DMS 273 treated with DMSO at 0.1 percent for 48 hours (cell line): ENCODE measurements at places on chromosomes 7 and 10.

- peak; percentile 6 for DNase-seq
These were observed 9.3 kb downstream of the RPP38 start for GRCh38 chr10:15106352-15107013.

- peak; percentile 98 for DNase-seq
These were observed 14.5 kb upstream of the CPA1 start for GRCh38 chr7:130365511-130366441.

DNA sequence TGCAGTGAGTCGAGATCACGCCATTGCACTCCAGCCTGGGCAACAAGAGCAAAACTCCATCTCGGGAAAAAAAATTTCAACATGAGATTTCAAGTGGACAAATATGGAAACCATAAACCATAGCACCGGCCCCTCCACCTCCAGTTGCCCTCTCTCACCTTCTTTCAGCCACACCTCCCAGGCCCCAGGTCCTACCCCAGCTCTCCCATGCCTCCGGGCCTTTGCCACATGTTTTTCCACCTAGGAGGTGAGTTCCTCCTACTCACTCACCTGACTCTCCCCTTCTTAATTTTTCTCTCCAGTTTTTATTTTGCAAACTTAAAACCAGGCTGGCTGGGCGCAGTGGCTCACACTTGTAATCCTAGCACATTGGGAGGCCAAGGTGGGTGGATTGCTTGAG, 13.7 kb upstream of the CLDN4 start:
- DNase-seq: no peak

GRCh38 chr7:156752367-156753228, 112.0 kb downstream of the RNF32 start:
- DNase-seq: no peak

DNA sequence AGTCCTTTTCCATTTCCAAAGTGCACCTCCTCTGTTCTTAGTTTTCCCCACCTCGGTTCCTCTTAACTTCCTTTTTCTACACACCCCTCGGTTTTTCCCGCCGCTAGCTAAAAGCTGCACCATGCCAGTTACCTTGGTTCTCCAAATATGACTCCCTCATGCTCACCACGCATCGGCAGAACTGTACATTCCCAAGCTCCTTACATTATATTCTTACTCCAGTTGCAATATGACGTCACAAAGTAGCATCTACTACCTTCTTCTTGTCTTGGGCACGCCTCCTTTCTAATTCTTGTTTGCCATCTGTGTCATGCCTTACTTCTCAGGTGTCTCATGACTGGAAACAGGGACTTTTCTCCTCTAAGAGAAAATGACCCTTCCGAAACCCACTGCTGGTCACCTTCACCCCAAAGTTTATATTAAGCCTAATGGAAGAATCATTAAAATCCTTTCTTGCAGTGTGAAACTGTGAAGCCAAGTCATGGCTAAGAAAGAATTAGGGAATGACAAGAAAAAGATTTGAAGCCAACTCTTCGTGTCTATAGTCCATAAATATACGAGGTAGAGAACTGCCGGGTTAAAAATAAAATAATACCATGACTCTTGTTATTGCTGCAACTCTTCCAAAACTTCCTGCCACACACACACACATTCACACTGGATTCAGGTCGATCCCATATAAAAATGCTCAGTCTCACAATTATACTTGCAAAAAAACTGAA, 1.7 kb downstream of the ESYT2 start:
- no peak for DNase-seq

DNA sequence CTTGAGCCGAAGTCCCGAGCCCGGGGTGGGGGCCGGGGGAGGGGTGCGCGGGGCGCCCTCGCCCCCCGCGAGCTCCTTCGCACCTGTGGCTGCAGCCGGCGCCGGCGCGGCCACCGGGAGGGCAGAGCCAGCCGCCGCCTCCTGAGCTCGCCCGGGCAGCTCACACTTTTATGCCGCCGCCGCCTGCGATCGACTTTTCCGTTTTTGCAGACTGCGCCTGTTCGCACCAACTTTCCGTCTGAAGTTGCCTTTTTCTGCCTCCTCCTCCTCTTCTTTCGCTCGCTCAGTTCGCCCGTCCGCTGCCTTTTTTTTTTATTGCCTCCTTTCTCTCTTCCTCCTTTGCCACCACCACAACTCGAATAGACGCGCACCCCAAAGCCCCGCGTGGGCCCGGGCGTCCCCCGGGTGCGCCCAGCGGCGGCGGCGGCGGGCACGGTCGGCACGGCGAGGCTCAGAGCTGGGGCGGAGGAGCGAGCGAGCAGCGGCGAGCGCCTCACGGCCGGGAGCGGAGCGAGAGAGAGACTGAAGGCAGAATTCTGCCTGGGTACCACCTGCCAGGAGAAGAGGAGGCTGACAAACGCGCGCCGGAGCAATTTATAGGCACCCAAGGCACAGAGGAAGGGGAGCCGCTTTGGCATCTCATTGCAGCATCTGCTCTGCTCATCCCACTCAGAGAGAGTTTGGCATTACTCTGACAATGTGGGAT, at the start of gene C1QL3:
Gene C1QL3 (minus strand): TSS at position 569 of the 706 bp plus-strand sequence. CDS start 814 bp downstream, outside the sequence.
- no peak for DNase-seq

DNA sequence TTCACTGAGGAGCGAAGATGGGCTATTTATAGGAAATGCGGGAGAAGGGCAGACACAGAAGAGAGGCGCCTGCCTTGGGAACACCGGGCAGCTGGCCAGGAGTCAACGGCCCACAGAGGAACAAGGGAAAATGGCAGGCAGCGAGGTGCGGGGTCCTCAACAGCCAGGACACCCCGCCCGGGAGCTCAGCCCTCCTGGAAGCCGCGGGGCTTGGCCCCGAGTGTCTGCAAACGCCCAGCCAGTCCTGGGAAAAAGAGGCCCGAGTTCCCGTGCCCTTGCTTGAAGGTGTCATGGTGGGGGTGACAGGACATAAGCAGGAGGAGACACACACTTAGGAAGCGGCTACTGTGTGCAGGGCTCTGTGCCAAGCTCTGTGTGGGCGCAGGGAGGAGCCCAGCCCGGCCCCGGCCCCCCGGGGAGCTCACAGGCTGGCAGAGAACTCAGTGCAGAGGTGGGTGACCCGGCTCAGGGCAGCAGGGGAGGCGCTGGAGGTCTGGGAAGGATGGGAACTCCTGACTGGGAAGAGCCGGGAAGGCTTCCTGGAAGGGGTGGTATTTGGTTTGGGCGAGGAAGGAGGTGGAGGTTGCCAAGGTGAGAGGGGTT, 79.9 kb downstream of the ELFN1 start:
- no peak for DNase-seq

DNA sequence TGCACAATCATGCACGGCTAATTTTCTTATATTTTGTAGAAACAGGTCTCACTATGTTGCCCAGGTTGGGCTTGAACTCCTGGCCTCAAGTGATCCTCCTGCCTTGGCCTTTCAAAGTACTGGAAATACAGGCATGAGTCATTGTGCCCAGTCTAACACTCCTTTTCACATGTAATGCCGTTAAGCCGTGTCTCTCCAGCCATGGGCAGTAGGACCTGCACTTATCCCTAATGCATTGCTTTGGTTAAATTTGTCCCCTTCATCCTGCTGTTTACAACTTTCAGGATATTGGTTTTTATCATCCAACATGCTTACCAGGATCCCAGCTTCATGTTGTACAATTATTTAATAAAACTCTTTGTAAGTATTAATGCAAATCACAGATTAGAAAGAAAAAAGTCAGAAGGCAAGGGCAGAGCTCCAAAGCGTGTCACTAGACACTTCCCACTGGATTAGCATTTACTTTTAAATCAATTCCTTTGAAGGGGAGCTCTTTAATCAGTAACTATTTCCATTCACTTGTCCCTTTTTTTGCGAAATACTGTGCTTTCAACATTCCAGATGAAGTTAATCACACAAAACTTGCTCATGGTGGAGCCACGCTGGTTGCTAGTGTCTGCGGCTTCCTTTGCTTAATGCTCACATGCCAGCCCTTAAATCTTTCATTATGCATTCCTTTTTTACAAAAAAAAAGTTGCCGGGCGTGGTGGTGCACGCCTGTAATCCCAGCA, 256.0 kb upstream of the AUTS2 start:
- DNase-seq: no peak

- DNase-seq: no peak
These were observed 239.3 kb upstream of the GRB10 start for GRCh38 chr7:51021906-51022570.
